ENCODE measurements at places on chromosomes 12 and 14. TPM values are rescaled to one million over a fixed set of nuclear protein-coding genes. Genes with fewer than 3 reads are reported as not detected.
A peak's percentile ranks its signal among the peaks of the same experiment; 100 is the strongest.

The DPPA3 gene
- total RNA-seq: not detected

The CMA1 gene
- total RNA-seq: not detected

The SLC15A4 gene
- total RNA-seq: 24.3 TPM

The PRICKLE1 gene
- 19.7 TPM for total RNA-seq

The GTF2A1 gene
- 17.1 TPM for total RNA-seq

The SPTB gene
- 102 TPM for total RNA-seq

The TMEM121 gene
- total RNA-seq: 3.4 TPM

The TAS2R46 gene
- total RNA-seq: 0.67 TPM

The NAA25 gene
- 11.2 TPM for total RNA-seq

The OVCH1 gene
- 0.19 TPM for total RNA-seq

The MAP1LC3B2 gene
- total RNA-seq: 1.4 TPM

The KCNH3 gene
- 0.19 TPM for total RNA-seq

The KRT83 gene
- total RNA-seq: not detected

- H3K4me1 ChIP-seq: no peaks in the 10 kb centered on the region
- DNase-seq: no peak
- H3K27ac ChIP-seq: no peak overlapping the region
Measured at GRCh38 chr12:121167232-121167820, 34.6 kb downstream of the P2RX7 start.

DNA sequence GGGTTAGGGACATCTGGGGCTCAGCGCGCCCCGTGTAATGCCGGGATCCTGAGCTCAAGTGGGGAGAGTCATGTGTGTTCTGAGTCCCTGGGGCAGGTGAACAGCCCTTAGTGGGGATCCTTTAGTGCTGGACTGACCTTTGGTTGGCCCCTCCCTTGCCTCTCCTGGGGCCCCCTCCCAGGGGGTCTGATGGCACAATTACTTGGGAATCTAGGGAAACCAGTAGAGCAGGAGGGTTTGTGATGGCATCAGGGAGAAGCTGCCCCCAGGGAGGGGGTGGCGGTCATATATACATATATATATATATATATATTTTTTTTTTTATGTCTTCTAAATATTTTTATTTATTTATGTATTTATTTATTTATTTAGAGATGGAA lies at the start of gene MORN3:
MORN3 (minus strand) TSS at position 134 of the 380 bp plus-strand sequence. CDS start 171 bp downstream, outside the sequence.
- H3K4me3 ChIP-seq: no peak within 1 kb of the TSS
- no peak for DNase-seq
- no peaks in the 10 kb centered on the region for H3K27me3 ChIP-seq
- H3K4me1 ChIP-seq: no peaks in the 10 kb centered on the region

GRCh38 chr12:122076743-122077495 lies 1.6 kb upstream of the MLXIP start:
- H3K36me3 ChIP-seq: no peaks in the 10 kb centered on the region
- no peak for DNase-seq
- H3K4me3 ChIP-seq: no peak overlapping the region
- no peak overlapping the region for H3K27ac ChIP-seq
- H3K4me1 ChIP-seq: no peaks in the 10 kb centered on the region
- H3K27me3 ChIP-seq: no peaks in the 10 kb centered on the region

- no peaks in the 10 kb centered on the region for H3K36me3 ChIP-seq
- no peaks in the 10 kb centered on the region for H3K27me3 ChIP-seq
- no peak overlapping the region for H3K4me3 ChIP-seq
- no peak overlapping the region for H3K27ac ChIP-seq
- DNase-seq: no peak
- no peaks in the 10 kb centered on the region for H3K4me1 ChIP-seq
Measured at GRCh38 chr12:87758271-87758670, 270.9 kb downstream of the C12orf50 start.

GRCh38 chr12:12153596-12153995 lies 82.9 kb downstream of the BCL2L14 start:
- no peak overlapping the region for H3K4me3 ChIP-seq
- no peaks in the 10 kb centered on the region for H3K4me1 ChIP-seq
- no peak overlapping the region for H3K27ac ChIP-seq

GRCh38 chr14:64598404-64598803 lies 48.6 kb downstream of the PPP1R36 start:
- no peak for DNase-seq
- H3K27ac ChIP-seq: no peak overlapping the region
- no peaks in the 10 kb centered on the region for H3K36me3 ChIP-seq
- no peaks in the 10 kb centered on the region for H3K4me1 ChIP-seq

DNA sequence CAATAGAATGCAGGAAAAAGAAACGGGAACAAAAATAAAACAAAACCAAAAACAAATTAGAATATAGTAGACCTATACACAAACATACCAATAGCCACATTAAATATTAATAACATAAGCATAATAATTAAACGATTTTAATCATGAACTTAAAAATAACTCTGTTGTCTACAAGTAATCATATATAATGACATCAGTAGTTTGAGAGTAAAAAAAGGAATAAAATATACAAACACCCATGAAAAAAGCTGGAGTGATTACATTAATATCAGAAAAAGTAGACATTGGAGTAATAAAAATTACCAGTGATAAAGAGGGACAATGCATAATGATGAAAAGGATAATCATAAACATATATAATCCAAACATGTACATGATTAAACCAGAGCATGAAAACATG lies 181.8 kb downstream of the ATXN7L3B start:
- no peak overlapping the region for H3K27ac ChIP-seq
- no peaks in the 10 kb centered on the region for H3K27me3 ChIP-seq
- no peaks in the 10 kb centered on the region for H3K36me3 ChIP-seq

- no peaks in the 10 kb centered on the region for H3K36me3 ChIP-seq
- no peak overlapping the region for H3K4me3 ChIP-seq
- no peak for DNase-seq
- H3K27ac ChIP-seq: no peak overlapping the region
Measured at GRCh38 chr12:77995436-77996167, 164.9 kb downstream of the NAV3 start.

DNA sequence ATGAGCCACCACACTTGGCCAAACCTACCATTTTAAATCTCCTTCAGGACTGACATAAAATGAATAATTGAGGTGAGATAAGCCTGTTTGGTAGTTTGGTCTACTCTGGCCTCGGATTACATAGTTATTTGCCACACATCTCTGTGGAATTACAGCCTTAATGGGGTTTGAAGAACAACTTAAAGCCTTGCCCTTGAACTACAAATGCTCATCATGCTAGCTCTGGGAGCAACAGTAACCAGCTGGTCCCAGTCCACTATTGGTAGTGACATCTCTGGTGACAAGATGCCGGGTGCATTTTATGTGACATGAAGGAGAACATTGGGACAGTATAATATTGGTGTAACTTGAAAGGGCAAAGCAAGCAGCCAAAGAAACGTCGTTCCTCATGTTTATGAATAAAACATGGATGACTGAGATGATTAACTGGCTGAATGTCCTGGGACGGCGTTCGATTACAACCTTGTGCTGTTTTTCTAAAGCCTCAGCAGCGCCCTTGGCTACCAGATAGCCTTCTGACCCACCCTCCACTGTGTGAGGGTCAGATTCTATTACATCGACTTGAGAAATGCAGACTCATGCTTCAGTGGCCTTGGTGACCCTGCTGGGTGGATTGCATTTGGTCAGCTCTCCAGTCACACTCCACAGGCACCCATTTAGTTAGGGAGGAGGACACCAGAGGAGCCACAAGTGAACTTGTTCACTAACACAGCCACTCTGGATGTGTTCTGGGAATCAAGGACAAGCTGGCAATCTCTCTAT lies 41.5 kb downstream of the BEST3 start:
- H3K4me1 ChIP-seq: no peaks in the 10 kb centered on the region
- DNase-seq: peak; percentile 55
- H3K27me3 ChIP-seq: no peaks in the 10 kb centered on the region
- H3K4me3 ChIP-seq: no peak overlapping the region
- no peaks in the 10 kb centered on the region for H3K36me3 ChIP-seq

DNA sequence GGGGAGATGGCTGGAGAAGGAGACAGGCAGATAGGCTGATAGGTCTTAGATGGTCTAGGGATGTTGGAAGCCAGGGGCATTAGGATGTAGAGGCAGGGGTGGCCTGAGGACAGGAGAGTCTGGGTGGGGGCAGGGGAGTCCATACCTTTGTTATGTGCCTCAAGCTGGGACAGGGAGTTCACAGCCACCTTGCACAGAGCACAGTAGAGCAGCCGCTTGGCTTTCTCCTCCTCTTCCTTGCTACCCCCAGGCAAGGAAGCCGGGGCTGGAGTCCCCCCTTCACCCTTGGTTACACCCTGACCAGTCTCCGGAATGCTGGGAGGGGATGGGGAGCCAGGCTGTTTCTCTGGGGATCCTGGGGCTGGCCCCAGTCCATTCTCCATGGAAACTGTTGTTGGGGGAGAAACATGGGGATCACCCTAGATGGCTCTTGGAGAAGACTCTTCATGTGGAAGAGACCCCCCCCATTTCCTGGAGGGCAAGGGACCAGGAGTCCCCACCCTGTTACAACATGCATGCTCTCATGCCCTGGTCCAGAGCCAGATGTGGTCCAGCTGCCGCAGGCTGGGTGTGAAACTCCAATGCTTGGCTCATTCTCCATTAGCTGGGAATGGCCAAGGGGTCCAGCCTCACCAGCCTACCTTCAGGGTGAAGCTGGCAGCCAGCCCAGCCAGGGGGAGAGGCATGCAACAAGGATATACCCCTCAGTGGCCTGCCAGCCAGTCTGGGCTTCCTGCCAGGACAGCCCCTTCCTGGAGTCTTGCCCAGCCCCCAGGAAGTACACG lies 7.2 kb upstream of the GPR84 start:
- no peaks in the 10 kb centered on the region for H3K27me3 ChIP-seq
- H3K4me1 ChIP-seq: no peaks in the 10 kb centered on the region
- no peak overlapping the region for H3K4me3 ChIP-seq
- H3K27ac ChIP-seq: peak overlapping the region; percentile 92
